ENCODE measurements at places on chromosomes 2 and 18. TPM values are rescaled to one million over a fixed set of nuclear protein-coding genes. Genes with fewer than 3 reads are reported as not detected.

DNA sequence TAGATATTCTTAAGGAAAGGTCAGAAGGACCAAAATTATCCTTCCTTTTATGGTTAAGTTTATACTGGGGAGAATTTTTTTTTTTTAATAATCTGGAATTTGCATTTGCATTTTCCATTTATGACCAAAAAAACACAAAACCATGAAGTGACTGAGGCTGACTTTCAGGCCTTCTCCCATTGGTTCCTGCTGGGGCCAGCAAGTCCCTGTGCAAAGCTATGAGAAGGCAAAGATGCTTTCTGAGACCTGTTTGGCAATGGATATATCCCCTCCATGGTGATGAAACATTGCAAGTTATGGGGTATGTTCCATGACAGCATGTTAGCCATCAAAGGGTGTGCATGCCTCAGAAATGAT, 60.8 kb downstream of the KIAA2012 start:
- no peak for DNase-seq

DNA sequence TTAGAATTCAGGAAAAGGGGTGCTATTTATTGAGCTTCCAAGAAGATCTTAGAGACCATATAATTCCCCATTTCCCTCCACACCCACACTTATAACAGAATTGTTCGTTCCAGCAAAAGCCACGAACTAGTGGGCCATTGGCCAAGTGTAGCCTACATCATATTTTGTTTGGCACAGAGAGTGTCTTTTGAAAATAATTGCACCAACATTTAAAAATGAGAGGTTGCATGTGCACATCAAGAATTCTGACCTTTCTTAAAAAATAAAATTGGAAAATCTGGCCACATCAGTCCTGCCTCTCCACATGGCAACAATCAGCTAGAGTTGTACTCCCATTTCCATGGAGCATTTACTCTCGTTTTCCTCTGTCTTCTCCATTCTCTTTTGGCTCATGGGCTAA, 655.5 kb upstream of the FANCL start:
- DNase-seq: no peak

DNA sequence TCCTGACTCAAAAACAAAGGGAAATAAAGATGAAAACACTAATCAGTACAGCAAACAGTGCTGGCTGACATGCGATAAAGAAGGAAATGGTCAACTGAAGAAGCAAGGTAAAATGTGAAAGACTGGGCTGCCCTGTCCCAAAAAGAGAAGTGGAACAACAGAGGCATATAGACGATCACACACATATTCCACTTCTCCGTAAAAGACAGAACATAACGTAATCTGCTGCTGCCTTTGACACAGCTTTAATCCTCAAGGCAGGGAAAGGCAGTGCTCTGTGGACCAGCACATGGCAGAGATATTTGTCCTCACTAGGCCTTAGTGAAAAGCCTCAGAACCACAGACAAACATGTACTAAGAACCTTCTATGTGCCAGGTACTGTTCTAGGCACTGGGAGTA, 24.3 kb upstream of the REL start:
- DNase-seq: no peak

DNA sequence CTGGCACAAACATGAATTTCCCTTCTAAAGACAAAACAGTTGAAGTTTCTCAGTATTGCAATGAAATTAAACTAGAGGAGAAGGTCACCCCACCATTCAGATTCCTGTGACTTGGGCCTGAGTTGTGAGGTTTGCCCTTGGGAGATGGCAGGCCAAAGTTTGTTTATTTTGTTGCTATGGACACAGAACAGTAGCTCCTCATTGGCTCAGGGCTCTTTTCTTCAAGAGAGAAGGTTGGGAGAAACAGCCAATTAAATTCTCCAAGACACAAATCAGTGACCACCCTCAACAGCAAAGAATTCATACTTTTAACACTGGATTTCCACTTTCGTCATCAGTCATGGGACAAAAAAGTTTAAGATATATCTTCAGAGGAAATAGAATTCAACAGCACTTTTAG, at the start of gene FLACC1:
FLACC1 (minus strand) TSS at position 125 of the 400 bp plus-strand sequence. CDS start 5,941 bp downstream, outside the sequence.
- no peak for DNase-seq

- DNase-seq: no peak
Observed at GRCh38 chr2:216877085-216877484, 17.2 kb upstream of the TNP1 start.

DNA sequence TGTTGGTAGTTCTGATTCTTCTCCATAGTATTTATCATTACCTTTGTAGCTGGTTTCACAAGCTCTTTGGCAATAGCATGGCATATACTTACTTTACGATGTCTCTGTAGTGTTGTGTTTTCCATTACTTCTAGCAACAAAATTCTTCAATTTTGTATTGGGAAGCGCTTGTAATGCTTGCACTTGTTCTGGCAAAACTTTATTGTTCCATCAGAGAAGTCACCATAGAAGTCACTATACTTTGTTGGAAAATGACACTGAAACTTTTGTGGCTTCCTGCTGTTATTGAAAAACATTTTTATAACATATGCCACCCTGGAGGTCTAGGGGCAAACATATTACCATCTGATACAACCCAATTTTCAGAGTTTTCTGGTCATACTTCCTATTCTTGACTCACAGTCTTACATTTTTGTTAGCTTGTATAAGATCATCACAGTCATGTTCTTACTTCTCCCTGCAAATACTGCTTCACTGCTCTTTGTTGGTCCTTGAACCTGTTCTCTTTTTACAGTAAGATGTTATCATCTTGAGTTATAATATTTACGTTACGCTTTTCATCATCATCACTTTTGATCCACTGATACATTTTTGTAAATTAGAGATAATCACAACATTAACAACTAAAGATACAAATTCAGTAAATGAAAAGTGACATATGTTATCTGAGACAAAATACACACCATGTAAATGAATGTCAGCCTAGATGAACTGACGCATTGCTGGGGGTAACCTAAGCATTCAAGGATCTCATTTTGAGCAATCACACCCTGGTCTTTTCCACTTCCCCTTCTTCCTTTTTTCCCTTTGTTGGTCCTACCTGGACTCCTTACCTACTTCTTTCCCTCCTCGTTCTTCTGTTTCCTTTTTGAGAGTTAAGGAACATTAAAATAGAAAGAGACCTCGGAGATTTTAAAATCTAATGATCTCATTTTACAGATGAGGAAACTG, 33.3 kb upstream of the CXCR4 start:
- no peak for DNase-seq

The SPIRE1 gene
- 56.5 TPM for total RNA-seq

The SGO2 gene
- 3.5 TPM for total RNA-seq

All from lower leg skin (tissue), 4 donors.